ENCODE measurements at places on chromosomes 6 and 20.

GRCh38 chr20:60221593-60221992, 263.4 kb downstream of the CDH26 start:
- no peak for DNase-seq

DNA sequence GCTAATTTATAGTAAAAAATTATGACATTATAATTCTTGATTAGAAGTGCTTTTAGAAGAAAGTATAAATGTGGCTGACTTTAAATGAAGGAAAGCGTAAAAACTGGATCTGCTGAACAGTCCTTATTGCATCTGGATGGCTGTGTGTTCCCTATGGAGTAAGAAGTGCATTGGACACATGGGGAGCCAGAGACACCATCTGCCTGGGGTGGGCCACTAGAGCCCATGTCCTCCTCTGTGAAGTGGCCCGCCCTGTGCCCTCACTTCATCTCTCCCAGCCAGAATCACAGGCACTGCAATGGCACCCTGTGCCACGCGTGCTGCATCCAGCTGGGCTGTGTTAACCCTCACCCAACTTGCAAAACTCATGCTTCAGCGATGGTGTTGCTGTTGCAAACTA, 13.2 kb upstream of the SFT2D1 start:
- no peak for DNase-seq

GRCh38 chr6:3233904-3234303, 6.5 kb upstream of the TUBB2B start:
- no peak for DNase-seq

- DNase-seq, result no peak
Measured at GRCh38 chr20:36969051-36969450, 17.5 kb upstream of the SAMHD1 start.

GRCh38 chr20:23200413-23200812, 114.3 kb upstream of the CD93 start:
- no peak for DNase-seq

Measured in CD4-positive, alpha-beta T cell treated with Interferon alpha-2 for 1 hour (primary cell).